ENCODE measurements at places on chromosomes 6 and 20.

DNA sequence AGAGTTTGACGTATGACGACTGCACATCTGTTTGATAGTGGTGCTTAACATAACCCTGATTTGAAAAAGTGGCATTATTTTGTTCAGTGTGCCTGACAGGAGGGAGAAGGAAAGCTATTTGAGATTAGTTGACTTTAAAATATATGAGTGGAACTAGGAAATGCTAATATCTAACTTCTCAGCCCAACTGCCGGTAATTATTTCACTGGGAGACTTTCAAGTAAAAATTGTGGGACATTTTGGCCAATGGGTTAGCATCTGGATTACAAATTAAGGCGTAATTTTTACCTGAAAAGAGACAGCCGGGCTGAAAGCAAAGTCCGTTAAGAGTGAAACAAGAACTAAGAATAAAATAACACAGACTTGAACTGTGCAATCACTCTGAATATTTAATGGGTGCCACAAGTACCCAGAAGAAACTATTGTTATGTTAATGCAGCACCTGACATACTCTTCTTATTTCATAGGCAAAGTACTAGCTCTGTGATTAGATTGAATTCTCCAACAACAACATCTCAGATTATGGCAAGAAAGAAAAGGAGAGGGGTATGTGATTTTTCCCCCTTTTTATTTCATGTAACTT, 2.0 kb downstream of the HEY2 start:
- no peak for DNase-seq

DNA sequence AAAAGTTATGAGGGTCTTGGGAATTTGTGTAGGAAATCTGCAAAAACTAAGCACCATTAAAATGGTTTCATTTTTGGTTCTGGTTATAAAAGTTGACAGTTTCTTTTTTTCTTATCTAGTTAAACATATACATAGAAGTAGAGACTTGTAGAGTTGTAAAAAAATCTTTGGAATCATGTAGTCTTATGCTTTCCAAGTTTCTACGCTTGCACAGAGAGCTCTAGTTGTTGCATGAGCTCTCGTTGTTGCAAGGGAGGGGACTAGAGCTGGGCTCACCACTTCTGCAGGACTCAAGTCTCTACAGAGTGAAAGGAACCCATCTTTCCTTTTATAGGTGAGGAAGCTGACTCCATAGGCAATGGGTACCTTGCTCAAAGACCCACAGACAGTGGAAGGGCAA, 21.6 kb upstream of the CCN2 start:
- no peak for DNase-seq

DNA sequence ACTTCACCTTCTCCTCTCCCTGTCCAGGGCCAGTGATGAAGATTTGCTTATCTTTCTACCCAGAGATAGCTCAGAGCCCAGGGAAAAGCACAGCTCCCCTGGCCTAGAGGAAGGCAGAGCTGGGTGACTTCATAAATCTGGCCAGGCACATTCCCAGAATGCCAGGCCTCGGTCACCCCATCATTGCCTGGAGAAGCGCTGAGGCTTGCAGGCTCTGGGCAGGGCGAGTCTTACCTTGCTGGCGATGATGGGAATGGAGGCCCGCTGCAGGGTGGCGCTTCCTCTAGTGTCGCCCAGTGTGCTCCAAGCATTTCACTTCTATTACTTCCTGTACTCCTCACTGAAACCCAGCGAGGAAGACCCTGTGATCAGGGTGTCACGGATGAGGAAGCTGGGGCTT, 60.1 kb downstream of the DAAM2 start:
- DNase-seq: no peak

DNA sequence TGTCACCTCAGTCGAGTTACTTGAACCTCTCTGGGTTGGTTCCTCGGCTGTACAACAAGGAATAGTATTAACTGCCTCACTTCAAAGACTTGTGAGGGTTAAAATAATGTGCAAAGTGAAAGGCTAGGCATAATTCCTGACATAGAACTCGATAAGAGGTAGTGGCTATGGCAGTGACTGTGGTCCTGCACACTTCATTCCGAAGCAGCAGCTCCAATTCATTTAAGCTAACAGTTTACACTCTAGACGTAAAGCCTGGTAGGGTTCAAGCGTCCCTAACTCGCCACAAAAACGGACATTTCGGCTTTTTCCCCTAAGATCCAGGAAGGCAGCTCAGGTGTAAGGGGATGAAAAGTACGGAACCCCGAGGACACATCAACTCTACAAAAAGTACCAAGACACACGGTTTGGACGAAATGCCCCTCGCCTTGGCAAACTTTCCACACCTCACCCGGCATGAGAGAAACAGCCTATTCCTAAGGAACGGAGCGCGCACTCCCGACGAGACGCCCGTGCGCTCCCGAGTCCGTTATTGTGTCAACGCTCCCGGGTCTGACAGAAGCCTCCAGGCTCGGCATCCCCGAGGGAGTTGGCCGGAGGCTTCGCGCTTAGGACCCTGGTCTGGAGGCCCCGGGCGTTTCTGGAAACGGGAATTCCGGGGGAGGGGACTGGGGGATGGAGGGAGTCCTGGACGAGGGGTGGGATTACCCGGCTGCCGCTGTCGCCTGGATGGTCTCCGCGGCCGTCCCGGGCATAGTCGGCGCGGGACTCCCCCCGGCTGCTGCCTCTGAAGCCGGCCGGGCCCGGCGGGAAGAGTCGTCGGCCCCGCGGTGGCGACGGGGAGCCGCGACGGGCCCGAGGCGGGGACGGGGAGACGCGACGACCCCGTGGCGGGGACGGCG, 937 bp downstream of the ZNF318 start:
- DNase-seq: no peak

DNA sequence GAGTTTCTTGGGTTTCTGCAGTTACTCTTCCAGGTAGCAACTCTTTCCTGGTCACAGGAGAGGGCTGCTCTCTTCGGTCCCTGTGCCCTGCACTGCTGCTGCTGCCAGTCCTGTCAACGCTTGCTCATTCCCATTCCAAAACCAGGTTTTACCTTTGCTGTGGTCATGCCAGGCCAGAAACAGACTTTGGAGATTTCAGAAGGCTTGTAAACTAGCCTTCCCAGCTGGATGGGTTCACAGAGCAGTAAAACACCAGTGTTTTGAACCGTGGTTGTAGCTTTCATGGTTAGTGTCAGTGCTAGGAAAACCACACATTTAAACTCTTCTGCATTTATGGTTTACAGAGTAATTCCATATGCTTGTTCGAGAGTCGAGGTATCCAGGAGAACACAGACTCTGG, 16.2 kb downstream of the ARFGEF2 start:
- no peak for DNase-seq

DNA sequence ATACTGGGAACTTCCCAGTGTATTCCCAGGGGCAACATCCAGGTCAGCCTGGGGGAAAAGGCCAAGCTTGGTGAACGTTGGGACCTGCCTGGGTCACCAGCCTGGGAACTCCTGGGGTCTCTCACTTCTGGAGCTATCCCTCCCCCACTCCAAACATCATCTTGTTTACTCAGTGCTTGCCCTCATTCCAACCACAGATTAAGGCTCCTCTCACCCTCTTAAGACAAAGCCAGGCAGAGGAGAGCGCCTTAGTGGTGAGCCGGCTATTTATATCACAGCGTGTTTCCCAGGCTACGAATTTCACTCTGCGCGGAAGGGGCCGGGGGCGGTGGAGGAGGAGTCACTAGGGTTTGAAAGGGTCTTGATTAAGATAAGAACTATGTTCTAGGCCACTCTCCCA, 12.1 kb downstream of the PRPH2 start:
- no peak for DNase-seq

- DNase-seq: no peak
Measured at GRCh38 chr20:5989539-5989938, 39.1 kb downstream of the MCM8 start.

DNA sequence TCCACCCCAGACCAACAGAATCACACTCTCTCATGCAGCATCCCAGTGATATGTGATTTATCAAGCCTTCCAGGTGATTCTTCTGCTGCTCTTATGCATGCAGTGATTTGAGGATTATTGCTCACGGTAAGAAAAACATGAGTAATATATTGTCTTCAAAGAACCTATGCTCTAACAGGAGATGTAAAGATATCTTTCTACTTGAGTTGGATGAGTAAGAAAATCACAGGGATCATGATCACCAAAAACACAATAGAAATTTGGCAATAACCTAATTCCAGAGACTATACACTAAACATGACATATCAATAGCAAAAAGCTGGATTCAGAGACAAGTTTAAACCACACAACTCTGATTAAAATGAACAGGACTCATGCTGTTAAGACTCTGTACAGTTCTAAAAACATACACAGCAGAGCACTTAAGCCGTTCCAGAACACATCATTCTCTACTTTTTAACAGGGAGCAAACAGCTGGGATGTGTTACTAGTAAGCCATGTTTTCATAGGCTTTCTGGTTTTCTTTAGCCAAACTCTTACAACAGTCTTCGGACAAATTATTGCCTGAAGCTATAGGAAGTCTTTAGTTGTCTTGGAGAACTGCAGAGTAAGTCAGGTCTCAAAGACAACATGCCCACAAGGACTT, 568.6 kb downstream of the HAO1 start:
- DNase-seq: no peak

DNA sequence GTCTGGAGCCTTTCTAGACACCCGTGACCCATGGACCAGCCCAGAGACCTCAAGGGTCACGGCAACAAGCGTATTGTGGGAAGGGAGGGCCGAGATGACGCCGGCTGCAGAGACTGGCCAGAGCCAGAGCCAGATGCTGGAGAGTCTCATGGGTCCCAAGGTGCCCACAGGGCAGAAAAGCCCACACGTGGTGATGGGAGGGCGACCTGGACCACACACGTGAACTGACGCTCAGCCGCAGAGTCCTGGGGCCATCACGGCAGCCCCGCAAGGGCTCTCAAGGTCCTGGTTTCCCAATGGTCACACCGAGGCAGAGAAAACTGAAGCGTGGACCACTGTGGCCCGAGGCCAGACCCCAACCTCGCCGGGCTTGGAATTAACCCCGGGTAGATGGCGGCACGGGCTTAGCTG, 92.6 kb downstream of the YTHDF1 start:
- no peak for DNase-seq

DNA sequence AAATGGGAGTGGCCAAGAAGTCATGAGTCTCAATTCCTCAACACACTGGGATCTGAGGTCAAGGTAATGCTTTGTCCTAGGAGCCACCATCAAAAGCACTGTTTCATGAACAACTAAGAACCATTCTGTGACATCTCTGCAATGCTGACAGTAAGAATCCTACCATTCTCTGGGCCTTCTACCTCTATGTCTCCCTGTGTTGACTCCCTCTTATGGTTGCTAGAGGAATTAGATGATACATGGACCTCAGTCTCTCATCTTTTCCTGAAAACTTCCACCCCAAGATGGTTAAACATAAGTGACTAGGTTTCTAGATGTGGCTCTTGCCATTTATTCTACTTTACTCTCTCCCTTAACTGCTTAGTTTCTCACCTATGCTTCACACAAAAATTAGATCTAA, 9.1 kb downstream of the MTRF1L start:
- DNase-seq: no peak

DNA sequence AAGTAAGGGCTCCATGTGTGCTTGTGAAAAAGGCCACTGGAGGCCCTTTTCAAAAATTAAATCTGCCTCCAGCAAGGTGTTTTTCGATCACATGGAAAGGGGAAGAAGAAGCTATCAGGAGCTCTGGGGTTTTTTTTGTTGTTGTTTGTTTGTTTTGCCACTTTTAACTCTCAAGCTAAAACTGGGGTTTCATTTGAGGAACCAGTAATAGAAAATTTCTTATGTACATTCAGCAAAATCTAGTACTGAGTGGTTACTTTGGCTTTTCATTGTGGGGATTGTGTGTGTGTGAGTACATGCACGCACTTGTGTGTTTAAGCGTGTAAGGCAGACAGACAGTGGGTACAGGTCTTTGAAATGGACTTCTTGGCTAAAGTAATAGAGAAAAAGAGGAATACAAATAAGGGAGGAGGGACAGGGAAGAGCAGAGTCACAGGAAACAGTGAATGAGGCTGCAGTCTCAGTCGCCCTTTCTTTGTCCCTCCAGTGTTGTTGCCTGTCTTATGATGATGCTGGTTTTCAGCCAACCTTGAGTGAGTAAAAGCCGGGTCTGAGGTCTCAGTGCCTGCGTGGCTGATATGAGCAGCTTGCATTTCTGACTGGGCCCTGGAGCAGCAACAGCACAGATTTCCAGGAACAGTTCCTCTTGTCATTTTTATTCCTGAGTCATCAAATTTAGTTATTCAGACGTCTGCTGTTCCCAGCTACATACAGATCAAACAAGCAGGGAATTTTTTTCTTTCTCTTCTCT, 26.2 kb downstream of the SLC16A10 start:
- no peak for DNase-seq

GRCh38 chr6:127404594-127405178, 54.5 kb downstream of the KIAA0408 start:
- DNase-seq: no peak

DNA sequence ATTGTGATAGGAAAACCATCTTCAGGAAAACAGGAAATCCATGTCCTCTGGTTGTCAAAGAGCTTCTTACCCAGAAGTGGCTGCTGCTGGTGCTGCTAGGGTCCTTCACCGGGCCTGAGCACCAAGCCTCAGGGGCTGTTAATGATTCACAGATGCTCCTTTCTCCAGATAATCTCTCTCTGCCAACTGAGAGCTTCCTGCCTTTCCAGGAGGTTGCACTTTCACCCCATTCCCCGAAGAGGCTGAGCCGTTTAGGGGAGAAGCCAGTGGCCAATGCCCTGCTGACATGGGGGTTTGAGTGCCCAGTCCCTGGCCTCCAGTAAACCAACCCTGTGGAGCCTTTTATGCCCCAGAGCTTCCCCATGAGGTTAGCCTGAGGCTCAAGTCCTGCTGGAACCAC, 122.4 kb downstream of the CBLN4 start:
- no peak for DNase-seq

- no peak for DNase-seq
Measured at GRCh38 chr6:18262702-18263417, 1.5 kb downstream of the DEK start.

DNA sequence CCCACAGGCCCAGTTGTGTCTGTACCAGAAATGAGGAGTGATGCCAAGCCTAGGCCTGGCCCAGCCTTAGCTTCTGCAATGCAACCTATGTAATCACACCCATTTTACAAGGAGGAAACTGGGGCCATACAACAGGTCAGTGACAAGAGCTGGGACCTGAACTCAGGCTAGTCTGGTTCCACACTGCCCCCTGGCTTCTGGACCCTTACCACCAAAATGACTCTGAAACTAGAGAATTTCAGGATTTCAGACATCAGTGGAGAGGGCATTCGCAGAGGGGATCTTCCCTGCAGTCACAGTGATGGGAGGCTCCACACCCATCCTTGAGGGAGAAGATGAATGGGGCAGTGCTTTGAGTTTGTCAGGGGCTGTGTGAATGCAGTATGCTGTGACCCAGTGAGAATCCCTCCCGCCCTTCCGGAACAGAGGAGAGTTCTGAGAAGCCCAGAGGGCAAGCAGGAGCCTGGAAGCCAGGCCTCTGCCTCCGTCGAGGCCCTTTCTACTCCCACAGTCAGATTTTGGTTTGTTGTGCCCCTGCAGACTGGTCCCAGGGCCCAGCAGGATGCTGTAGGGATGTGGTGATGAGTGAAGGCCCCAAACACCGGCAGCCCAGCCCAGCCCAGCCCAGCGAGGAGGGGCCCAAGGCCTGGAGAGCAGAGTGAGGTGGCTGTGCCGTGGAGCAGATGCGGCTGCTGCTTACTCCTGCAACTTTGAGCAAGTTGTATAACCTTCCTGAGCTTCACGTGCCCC, 48.1 kb upstream of the MYL9 start:
- DNase-seq: no peak

- no peak for DNase-seq
Measured at GRCh38 chr6:153942361-153942760, 96.7 kb upstream of the OPRM1 start.

- no peak for DNase-seq
Measured at GRCh38 chr20:62525014-62525413, 49.2 kb upstream of the GATA5 start.

Data from stimulated activated CD4-positive, alpha-beta T cell treated with anti-CD3 and anti-CD28 coated beads, Interleukin-15, amount 100 ng/mL, for 1 hour (primary cell).